Retinal pigment epithelial cell (primary cell): ENCODE measurements at places on chromosomes 11 and 22.

DNA sequence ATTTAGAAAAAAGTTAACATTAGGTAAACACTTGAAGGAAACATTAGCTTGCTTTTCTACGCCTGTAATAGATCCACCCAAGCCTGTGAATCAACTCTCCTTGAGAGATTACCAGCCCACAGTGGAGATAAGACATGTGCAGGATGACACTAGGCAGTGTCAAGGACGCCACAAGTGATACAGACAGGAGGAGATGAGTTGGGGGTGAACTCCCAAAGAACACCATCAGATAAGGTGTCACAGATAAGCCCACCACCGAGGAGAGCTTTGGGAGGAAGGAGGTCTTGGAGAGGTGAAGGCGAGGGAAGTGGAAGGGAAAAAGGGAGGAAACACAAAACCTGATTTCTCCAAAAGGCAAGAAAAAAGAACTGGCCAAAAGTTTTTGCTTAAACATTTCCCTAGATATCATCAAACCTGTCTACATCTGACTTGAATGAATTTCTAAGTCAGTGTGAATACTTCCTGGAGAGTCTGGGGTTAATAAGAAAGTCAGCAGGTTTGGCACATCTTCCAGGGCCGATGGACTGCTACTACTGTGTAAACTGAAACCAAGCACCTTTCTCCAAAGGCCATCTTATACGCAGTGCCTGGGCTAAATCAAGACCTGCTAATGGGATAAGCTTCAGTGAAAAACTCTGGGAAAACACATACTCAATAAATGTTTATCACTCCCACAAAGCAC is 15.5 kb downstream of the CLTCL1 start:
- no peak for DNase-seq

- DNase-seq = no peak
Measured at GRCh38 chr11:70209391-70209912, 6.4 kb downstream of the FADD start.

GRCh38 chr22:39219071-39220039 is 25.4 kb downstream of the PDGFB start:
- DNase-seq = no peak

DNA sequence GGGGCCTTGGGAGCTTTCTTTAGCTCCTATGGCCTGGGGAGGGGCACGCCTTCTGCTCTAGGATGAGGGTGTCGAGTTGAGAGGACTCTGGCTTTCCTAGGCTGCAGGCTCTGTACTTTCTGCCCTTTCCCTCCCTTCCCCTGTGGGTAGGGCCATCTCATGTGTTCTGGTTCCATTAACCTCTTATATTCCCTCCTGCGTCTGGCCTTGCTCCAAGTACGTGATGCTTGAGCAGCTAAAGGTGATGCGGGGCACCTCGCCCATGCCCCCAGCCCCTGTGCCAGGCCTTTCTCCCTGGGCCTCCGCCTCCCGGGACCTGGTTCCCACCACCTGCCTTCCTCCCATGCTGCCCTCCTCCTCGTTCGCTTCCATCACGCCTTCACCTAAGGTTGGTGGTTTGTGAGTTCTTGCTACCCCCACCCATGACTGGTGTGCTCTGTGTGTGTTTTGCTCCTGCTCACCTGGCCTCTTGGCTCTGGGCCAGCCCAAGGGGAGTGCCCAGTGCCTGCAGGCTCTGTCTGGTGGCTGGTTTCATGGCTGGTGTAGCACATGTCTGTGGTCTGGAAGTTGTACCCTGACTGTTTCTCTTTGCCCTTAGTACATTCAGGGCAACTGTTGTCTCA is 34.1 kb downstream of the PHLDB1 start:
- no peak for DNase-seq

GRCh38 chr11:128194216-128194615 is 393.1 kb downstream of the ETS1 start:
- DNase-seq = no peak

DNA sequence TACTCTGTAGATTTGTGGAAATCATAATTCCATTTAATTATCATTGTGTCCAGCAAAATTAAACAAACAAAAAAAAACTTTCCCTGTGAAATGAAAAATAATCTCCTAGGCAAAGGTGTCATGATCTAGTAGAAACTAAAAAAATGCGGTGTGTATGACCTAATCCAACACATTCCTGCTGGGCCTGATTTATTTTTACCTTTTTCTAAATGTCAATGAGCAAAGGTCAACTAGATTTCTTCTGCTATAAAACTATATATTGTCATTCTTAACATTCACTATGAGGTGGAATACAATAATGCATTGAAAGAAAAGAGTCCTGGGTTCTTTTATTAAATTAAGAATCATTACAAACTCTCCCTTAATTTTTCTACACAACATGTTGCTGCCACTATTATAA is 57.1 kb upstream of the MN1 start:
- DNase-seq = no peak

- no peak for DNase-seq
Measured at GRCh38 chr22:34070051-34070450, 149.8 kb upstream of the LARGE1 start.

DNA sequence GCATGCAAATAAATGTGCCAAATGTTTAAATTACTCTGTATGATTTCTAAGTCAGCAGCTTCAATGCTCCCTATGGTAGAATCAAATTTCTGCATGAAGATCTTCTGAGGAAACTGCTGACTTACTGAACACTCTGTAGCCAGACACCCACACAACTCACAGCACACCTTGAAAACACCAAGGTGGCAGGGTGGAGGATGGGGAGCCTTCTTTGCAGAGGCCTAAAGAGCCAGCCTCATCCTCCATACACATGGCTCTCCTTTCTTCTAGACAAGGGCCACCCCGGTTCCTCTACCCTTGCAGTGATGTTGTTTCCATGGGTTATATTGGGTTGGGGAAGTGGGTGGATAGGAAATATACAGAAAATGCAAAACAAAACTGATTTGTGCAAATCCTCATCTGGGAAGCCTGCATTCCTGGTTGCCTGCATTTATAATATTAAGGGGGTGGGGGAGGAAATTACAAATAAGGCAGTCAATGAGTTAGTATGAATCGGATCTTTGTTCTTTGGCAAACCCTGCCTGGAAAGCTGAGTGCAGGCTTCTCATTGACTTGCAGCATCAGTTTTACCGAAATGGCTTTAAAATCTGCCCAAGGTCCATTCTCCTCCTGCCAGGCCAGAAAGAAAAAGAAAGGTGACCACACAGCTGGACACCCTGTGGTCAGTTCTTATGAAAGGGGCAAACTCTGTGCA is 15.8 kb upstream of the ETS1 start:
- DNase-seq = no peak

DNA sequence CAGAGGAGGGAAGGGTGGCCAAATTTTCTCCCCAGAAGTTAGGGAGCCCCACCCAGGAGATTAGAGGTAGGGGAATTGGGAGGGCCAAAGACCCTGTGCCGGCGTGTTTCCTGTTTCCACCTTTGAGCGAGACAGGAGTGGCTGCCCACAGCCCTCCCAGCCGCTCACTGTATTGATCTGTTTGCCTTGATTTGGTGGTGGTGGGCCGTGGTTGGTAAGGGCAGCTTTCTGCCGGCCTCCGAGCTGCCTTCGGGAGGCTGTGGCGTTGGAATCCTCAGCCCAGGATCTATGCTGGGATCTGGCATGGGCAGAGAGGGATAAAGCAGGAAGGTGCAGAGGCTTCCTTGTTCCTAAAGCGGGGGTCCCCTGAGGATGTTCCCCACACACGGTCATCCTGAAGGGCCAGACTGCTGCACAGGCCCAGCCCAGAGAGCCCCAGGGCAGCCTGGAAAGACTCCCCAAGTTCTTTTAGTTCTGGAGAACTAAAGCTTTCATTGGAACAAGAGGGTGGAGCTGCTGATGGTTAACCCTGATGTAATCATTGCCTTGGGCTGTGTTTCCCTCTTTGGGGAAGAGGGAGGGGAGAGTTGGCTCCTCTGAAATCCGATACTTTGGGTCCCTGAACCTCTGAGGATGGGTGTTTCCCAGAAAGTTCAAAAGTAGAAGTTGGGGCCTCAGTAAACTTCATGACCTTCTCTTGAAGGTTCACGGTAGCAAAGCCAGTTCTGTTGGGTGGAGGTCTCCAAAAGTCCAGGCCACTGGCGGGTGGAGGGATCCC is 7.2 kb downstream of the FAM83F start:
- DNase-seq = no peak

- no peak for DNase-seq
Measured at GRCh38 chr11:41146326-41146725, 313.1 kb downstream of the LRRC4C start.

DNA sequence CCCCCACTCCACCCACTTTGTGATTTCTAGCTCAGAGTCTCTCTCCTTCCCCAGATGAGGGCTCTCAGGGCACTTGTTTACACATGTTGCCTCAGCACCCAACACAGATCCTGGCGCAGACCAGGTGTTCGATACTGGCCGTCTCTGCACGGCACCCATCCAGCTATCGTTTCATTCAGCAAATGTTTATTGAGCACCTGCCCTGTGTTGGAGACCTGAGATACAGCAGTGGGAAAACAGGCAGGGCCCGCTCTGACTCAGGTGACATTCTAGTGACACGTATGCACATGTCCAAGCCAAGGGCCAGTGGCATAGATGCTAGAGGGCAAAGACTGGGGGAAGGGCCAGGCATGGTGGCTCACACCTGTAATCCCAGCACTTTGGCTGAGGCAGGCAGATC is 71.9 kb downstream of the NFAM1 start:
- DNase-seq = no peak

DNA sequence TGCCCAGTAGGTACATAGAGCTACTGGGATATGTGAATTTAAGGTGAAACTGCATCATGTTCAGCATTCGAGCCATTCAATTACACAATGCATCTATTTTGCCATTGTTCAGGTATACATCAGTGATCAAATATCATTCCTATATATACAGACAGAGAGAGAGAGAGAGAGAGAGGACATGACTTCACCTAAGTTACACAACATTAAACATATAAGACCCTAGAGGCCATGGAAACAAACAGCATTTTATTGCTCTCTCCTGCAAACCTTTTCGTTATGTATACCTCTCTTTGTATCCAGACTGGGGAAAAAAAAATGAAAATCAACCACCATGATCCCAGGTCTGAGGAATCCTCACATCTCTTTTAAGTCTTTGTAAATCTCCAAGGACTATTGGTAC is 1829.1 kb downstream of the LRRC4C start:
- DNase-seq = no peak

- no peak for DNase-seq
Measured at GRCh38 chr11:8871962-8872361, 39.0 kb upstream of the AKIP1 start.

DNA sequence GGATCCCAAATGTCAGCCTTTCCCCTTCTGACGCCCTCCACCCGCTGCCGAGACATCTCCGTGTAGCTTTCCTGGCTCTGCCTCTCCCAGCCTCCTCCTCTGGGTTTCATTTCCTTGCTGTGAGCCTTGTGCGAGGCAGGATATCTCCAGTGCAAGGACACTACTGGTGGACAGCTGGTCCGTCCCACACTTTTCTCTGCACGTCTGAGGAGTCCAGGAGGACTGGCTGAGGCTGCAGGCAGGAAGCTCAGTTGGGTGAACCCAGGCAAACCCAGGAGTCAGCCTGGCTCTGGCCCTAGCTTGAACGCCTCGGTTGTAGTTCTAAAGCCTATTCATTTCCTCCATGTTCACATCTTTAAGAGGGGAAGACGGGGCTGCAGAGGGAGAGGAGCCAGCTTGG is 145.5 kb downstream of the ST3GAL4 start:
- DNase-seq = no peak

DNA sequence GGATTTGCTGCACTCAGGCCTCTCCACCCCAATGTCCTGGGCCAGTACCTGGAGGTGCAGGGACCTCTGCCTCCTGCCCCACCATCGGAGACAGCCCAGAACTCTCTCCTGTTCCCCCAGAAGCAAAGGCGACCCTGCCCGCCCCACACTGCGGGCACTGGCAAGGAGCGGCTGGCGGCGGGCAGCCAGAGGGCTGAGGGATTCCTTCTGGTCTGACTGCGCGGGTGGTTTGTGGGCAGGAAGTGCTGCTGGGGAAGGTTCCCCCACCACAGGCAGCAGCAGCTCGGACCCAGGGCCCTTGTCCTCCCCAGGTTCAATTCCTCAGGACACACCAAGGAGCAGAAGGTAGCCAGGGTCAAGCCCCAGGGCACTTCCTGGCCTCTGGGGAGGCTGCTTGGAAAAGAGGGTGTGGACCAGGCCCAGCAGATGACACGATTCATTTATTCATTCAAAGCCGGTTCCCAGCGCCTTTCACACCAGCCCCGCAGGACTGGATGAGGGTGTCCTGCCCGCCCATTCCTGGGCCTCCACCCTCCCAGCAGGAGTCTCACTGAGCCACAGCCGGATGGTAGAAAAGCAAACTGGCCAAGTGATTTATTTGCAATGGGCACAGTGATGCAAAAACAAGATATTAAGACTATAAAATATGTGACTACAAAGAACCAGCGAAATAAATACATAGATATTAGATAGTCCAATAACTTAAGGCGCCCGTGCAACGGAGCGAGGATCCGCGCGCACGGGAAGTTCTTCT is 1.2 kb downstream of the PHLDA2 start:
- DNase-seq = no peak

DNA sequence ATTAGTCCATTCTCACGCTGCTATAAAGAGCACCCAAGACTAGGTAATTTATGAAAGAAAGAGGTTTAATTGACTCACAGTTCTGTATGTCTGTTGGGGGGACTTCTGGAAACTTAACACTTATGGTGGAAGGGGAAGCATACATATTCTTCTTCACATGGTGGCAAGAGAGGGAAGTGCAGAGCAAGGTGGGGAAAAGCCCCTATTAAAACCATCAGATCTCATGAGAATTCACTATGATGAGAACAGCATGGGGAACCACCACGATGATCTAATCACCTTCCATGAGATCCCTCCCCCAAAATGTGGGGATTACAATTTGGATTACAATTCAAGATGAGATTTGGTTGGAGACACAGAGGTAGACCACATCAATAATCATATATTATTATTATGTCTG is 25.7 kb downstream of the CEP57 start:
- DNase-seq = no peak

GRCh38 chr11:45897556-45897955 is 9.5 kb downstream of the FREY1 start:
- DNase-seq = no peak

- DNase-seq = no peak
Measured at GRCh38 chr11:100746448-100746847, 59.4 kb downstream of the ARHGAP42 start.

GRCh38 chr22:42699281-42699975 is 21.2 kb downstream of the A4GALT start:
- no peak for DNase-seq

DNA sequence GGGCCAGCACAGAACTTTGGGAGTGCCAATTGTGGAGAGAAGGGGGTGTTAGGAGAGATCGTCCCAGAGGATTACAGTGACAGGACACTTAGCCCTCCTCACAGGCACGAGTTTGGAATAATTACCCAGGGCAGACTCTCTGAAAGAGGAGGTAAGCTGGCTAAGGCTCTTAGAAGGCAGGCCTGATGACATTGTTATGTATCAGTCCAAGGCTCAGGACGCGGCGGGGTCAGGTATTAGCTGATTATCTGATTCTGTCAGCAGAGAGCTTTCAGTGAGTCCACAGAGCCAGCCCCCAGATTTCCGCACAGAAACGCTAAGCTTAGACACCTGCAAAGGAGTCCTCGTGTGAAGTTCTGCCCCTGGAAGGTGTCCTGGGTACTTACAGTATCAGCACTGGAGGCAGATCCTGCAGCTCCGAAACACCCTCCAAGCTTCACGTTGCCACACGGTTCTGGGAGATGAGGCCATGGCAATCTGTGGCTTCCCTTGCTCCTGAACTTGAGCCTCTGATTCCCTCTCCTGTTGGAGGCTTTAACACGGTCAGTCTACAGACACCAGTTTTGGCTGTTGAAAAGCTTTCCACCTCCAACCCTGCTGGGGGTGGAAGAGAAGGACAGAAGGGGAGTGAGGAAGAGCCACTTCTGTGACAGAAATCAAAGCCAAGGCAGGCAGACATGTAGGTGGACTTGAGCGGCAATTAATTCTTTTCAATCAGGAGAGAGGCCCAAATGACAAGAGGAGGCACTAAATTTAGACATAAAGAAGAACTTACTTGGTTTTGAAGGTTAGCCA is 123.6 kb upstream of the CADM1 start:
- DNase-seq = no peak
